ENCODE measurements at places on chromosomes 1 and 21. TPM values are rescaled to one million over a fixed set of nuclear protein-coding genes. Genes with fewer than 3 reads are reported as not detected.

The THEM5 gene
- not detected for total RNA-seq

The OLFML2B gene
- total RNA-seq = 0.32 TPM

The LAMTOR5 gene
- 75.0 TPM for total RNA-seq

The LRRC53 gene
- not detected for total RNA-seq

The ILDR2 gene
- total RNA-seq = 0.61 TPM

The XCL1 gene
- not detected for total RNA-seq

The VWA5B1 gene
- total RNA-seq = not detected

The PCBP3 gene
- not detected for total RNA-seq

The WDR64 gene
- not detected for total RNA-seq

The MMP23B gene
- 0.61 TPM for total RNA-seq

The MTARC2 gene
- 5.8 TPM for total RNA-seq

The MANEAL gene
- total RNA-seq = not detected

The MROH7 gene
- total RNA-seq = under 0.01 TPM

The FCER1A gene
- not detected for total RNA-seq

The GBP1 gene
- total RNA-seq = 69.3 TPM

The FOXO6 gene
- 0.32 TPM for total RNA-seq

The PPM1J gene
- 1.3 TPM for total RNA-seq

The REG4 gene
- not detected for total RNA-seq

The CR1L gene
- not detected for total RNA-seq

The ANGPTL7 gene
- total RNA-seq = not detected

The TINAGL1 gene
- 581 TPM for total RNA-seq

The NPHS2 gene
- not detected for total RNA-seq

The KCNJ15 gene
- 0.32 TPM for total RNA-seq

The FCRL1 gene
- total RNA-seq = not detected

The RAB42 gene
- not detected for total RNA-seq

The F5 gene
- total RNA-seq = not detected

The AUNIP gene
- 5.5 TPM for total RNA-seq

The LCE1B gene
- not detected for total RNA-seq

The ATP6V1G3 gene
- total RNA-seq = not detected

The ACP6 gene
- total RNA-seq = 4.3 TPM

The MRPL39 gene
- 51.8 TPM for total RNA-seq

The OR2L13 gene
- not detected for total RNA-seq

The GJA8 gene
- not detected for total RNA-seq

The SV2A gene
- 4.9 TPM for total RNA-seq

The TMEM125 gene
- total RNA-seq = not detected

The FAM177B gene
- total RNA-seq = not detected

The DPM3 gene
- total RNA-seq = 50.0 TPM

The BMP8B gene
- 0.15 TPM for total RNA-seq

The KCNT2 gene
- under 0.01 TPM for total RNA-seq

The CCDC185 gene
- total RNA-seq = not detected

The MXRA8 gene
- total RNA-seq = 2.1 TPM

The NEGR1 gene
- 3.8 TPM for total RNA-seq

The CDC20 gene
- total RNA-seq = 62.0 TPM

The B3GALT5 gene
- total RNA-seq = not detected

The BNIPL gene
- total RNA-seq = 0.32 TPM

The DHRS3 gene
- 33.7 TPM for total RNA-seq

The OR10Z1 gene
- total RNA-seq = not detected

The ELAVL4 gene
- not detected for total RNA-seq

The CIART gene
- total RNA-seq = 0.65 TPM

The TBX19 gene
- total RNA-seq = 0.46 TPM

The RXFP4 gene
- not detected for total RNA-seq

The OLIG1 gene
- not detected for total RNA-seq

The KCNJ9 gene
- total RNA-seq = not detected

The PLA2G2A gene
- not detected for total RNA-seq

The TTC22 gene
- total RNA-seq = not detected

The CAPN8 gene
- not detected for total RNA-seq

The DENND2D gene
- total RNA-seq = 2.3 TPM

The OR2L5 gene
- not detected for total RNA-seq

Data from epithelial cell of umbilical artery (primary cell).